ENCODE measurements at places on chromosomes 16 and 17.

- no peaks in the 10 kb centered on the region for H3K27me3 ChIP-seq
- H3K4me3 ChIP-seq, result peak within 1 kb of the TSS; percentile 79
- peaks cover under 1% of the 10 kb centered on the region for H3K36me3 ChIP-seq
- H3K27ac ChIP-seq, result peak within 1 kb of the TSS; percentile 68
- H3K4me1 ChIP-seq, result peaks cover 26% of the 10 kb centered on the region
- DNase-seq, result no peak
Measured at GRCh38 chr17:81711814-81712467, at the start of gene SLC25A10. Gene SLC25A10, plus strand, starts transcription at chr17:81712284. Its CDS starts 143 bp downstream, at chr17:81712427.

- no peak for DNase-seq
- H3K4me1 ChIP-seq, result peaks cover 38% of the 10 kb centered on the region
- no peaks in the 10 kb centered on the region for H3K27me3 ChIP-seq
Measured at GRCh38 chr17:6642592-6642991, 1.7 kb downstream of the TXNDC17 start.

- H3K4me3 ChIP-seq, result no peak overlapping the region
- peak overlapping the region; percentile 38 for H3K27ac ChIP-seq
- H3K36me3 ChIP-seq, result no peaks in the 10 kb centered on the region
- no peaks in the 10 kb centered on the region for H3K27me3 ChIP-seq
Measured at GRCh38 chr17:19341641-19342610, 20.6 kb downstream of the B9D1 start.

DNA sequence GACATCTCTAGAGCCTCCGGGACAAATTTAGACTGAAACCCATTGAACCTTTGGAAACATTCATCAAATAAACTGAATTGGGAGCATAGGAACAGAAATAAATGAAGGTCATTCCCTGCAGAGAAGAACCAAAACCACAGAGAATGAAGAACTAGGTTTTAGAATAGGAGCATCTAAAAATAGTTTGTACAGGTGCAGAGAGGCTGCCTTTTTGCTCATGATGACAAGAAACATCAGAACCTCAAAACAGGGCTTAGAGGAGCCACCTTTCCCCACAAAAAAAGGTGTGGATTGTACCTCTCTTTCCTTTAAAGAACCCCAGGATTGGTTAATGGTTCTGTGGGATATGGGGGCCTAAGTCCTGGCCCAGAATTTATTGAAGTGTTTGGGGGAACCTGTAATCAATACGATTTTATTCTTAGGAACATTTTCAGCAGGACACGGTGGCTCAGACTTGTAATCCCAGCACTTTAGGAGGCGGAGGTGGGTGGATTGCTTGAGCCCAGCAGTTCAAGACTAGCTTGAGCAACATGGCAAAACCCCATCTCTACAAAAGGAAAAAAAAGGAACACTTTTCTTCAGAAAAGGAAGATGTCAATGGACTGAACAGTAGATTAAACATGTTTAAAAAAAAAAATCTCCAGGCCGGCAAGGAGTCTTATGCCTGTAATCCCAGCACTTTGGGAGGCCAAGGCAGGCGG, 37.7 kb upstream of the SLC47A1 start:
- no peak overlapping the region for H3K27ac ChIP-seq
- H3K27me3 ChIP-seq, result peaks cover 17% of the 10 kb centered on the region
- H3K36me3 ChIP-seq, result no peaks in the 10 kb centered on the region

DNA sequence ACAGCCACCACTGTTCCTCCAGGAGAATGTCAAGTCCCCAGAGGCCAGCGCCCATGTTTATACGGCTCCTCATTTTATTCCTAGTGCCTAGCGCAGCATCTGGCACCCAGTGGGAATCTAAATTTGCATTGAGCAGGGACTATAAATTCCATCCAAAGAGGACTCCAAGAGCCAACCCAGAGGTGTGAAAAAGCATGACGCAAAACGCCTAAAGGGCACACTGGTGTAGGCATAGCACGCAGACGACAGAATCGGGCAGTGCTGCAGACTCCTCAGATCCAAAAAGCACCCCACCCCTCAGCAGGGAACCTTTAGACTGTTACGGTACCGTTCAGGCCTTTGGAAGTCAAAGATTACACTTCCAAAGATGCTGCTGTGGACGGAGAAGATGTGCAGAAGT, 19.5 kb downstream of the TEKT5 start:
- H3K4me3 ChIP-seq, result no peak overlapping the region
- H3K4me1 ChIP-seq, result no peaks in the 10 kb centered on the region
- no peak overlapping the region for H3K27ac ChIP-seq

DNA sequence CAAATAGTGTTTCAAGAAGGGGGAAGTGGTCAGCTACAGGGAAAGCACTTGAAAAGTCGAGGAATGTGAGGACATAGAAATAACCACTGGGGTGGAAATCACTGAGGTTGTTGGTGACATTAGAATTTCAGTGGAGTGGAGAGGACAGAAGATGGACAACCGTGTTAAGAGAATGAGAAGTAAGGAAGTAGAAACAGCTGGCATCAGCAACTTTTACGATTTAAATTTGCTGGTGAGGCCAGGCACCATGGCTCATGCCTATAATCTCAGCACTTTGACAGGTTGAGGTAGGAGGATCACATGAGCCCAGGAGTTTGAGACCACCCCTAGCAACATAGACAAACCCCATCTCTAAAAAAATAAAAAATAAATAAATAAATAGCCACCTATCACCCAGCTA, 83.2 kb upstream of the PSMD7 start:
- H3K27ac ChIP-seq, result no peak overlapping the region
- H3K4me3 ChIP-seq, result no peak overlapping the region
- DNase-seq, result no peak
- H3K27me3 ChIP-seq, result peaks cover 16% of the 10 kb centered on the region

- peaks cover 13% of the 10 kb centered on the region for H3K36me3 ChIP-seq
- H3K27me3 ChIP-seq, result no peaks in the 10 kb centered on the region
- H3K4me1 ChIP-seq, result peaks cover 7% of the 10 kb centered on the region
- no peak overlapping the region for H3K27ac ChIP-seq
- no peak overlapping the region for H3K4me3 ChIP-seq
Measured at GRCh38 chr17:49624896-49625295, 49.2 kb downstream of the NXPH3 start.

DNA sequence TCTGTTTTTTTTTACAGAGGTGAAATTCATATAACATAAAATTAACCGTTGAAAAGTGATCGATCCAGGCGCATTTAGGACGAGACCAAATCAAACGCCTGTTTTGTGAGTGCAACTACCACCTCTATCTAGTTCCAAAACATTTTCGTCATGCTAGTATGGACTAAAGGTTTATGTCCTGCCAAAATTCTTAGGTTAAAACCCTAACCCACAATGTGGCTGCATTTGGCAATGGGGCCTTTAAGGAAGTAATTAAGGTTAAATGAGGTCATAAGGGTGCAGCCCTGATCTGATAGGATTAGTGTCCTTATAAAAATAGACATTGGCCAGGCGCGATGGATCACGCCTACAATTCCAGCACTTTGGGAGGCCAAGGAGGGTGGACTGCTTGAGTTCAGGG, 32.8 kb upstream of the RCVRN start:
- H3K27me3 ChIP-seq, result no peaks in the 10 kb centered on the region
- no peaks in the 10 kb centered on the region for H3K4me1 ChIP-seq
- peaks cover 4% of the 10 kb centered on the region for H3K36me3 ChIP-seq
- no peak overlapping the region for H3K27ac ChIP-seq

DNA sequence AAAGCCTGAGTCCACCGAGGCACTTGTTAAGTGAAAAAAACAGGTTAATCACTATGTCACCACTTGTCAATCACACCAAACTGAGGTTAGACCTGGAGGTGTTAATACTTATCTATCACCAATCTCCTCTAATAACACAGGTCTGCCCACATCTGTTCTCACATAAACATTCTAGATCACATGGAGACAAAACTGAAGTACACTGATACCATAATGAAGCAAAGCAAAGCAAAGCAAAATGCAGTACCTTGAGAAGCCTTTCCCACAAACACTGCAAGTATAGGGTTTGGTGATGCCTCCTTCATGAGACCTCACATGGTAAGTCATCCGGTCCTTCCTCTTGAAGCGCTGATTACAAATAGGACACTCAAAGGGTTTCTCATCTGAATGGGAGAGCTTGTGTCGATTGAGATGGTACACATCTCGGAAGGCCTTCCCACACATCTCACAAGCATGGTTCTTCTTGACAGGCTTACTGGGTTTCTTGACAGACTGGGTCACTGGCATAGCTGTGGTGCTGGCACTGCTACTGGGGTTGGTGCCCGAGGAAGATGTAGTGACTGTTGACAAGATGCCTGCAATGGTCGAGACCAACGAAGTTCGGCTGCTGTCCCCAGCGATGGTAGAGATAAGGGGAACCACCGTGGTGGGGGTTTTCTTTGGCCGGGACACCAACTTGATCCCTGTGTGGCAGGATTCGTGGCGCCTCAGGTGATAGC, 5.4 kb downstream of the VEZF1 start:
- H3K4me1 ChIP-seq, result peaks cover 43% of the 10 kb centered on the region
- H3K36me3 ChIP-seq, result peaks cover 42% of the 10 kb centered on the region
- H3K27me3 ChIP-seq, result no peaks in the 10 kb centered on the region
- H3K27ac ChIP-seq, result no peak overlapping the region

GRCh38 chr17:69967910-69968411, 107.1 kb upstream of the KCNJ16 start:
- H3K27me3 ChIP-seq, result no peaks in the 10 kb centered on the region
- no peak overlapping the region for H3K4me3 ChIP-seq
- H3K36me3 ChIP-seq, result no peaks in the 10 kb centered on the region
- H3K4me1 ChIP-seq, result peaks cover 16% of the 10 kb centered on the region

DNA sequence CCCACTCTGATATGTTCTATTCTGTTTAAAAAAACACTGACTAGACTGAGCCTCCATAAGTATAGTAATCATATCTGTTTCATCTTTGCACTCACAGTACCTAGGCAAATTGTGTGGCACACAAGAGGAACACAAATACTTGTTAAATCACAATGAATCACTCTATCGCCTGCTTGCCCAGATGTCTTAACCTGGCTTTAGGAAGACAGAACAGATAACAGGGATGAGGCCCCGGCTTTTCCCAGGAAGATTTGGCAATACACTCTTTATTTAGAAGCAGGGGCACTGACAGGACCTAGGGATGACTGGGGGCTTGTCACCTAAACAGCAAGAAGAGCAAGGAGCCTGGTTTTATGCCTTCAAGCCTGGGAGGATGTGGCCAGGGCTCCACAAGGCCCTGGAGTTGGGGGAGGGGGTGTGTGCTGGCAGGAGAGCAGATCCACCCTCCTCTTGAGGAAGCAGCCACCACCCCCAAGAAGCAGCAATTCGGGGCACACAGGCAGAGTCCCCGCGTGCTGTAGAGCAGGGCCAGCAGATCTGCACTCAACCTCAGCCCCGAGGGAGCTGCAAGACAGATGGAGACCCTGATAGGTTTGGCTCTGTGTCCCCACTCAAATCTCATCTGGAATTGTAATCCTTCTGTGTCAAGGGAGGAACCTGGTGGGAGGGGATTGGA, 41.0 kb upstream of the KSR1 start:
- no peaks in the 10 kb centered on the region for H3K36me3 ChIP-seq
- H3K27ac ChIP-seq, result no peak overlapping the region
- no peaks in the 10 kb centered on the region for H3K4me1 ChIP-seq
- no peak overlapping the region for H3K4me3 ChIP-seq
- peak; percentile 44 for DNase-seq
- no peaks in the 10 kb centered on the region for H3K27me3 ChIP-seq

DNA sequence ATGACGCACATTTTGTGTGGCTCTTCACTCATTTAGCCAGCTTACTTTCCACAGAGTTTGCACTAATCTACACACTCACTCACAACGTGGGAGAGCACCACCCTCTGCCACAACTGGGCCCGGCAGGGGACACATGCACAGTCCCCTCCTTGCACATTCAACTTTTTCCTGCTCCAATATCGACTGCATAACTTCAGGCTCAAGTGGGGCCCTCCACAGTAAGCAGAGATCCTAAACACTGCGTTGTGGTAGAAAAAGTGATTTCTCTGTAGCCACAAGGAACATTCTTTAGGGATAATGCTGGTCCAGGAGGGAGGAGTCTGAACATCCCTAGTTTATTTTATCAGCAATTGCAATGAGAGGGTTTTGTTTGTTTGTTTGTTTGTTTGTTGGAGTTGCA, 40.0 kb downstream of the MRPS23 start:
- peak overlapping the region; percentile 92 for H3K27ac ChIP-seq
- peaks cover 44% of the 10 kb centered on the region for H3K27me3 ChIP-seq
- no peaks in the 10 kb centered on the region for H3K36me3 ChIP-seq
- no peak overlapping the region for H3K4me3 ChIP-seq
- H3K4me1 ChIP-seq, result peaks cover 48% of the 10 kb centered on the region

- no peaks in the 10 kb centered on the region for H3K27me3 ChIP-seq
- peak overlapping the region; percentile 76 for H3K27ac ChIP-seq
- H3K36me3 ChIP-seq, result no peaks in the 10 kb centered on the region
- peaks cover 40% of the 10 kb centered on the region for H3K4me1 ChIP-seq
Measured at GRCh38 chr16:82628088-82628423, 1.3 kb downstream of the CDH13 start.

DNA sequence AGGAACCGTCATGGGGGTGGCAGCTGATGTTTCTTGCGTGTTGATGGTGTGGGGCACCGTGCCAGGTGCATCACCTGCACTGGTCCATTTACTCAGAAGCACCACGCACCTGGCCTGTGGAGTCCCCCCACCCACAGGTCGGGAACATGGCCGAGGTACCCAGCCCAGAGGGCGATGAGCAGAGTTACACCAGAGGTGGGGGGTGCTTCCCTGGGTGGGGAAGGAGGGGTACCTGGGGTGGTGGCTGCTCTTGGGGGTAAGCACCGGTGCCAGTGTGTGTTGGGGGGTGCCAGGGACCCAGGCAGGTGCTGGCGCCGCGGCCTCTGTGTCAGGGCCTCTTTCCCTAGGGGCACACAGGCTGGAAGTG, 5.0 kb upstream of the ZNF750 start:
- H3K27me3 ChIP-seq, result no peaks in the 10 kb centered on the region
- peaks cover 4% of the 10 kb centered on the region for H3K36me3 ChIP-seq
- H3K4me3 ChIP-seq, result no peak overlapping the region

DNA sequence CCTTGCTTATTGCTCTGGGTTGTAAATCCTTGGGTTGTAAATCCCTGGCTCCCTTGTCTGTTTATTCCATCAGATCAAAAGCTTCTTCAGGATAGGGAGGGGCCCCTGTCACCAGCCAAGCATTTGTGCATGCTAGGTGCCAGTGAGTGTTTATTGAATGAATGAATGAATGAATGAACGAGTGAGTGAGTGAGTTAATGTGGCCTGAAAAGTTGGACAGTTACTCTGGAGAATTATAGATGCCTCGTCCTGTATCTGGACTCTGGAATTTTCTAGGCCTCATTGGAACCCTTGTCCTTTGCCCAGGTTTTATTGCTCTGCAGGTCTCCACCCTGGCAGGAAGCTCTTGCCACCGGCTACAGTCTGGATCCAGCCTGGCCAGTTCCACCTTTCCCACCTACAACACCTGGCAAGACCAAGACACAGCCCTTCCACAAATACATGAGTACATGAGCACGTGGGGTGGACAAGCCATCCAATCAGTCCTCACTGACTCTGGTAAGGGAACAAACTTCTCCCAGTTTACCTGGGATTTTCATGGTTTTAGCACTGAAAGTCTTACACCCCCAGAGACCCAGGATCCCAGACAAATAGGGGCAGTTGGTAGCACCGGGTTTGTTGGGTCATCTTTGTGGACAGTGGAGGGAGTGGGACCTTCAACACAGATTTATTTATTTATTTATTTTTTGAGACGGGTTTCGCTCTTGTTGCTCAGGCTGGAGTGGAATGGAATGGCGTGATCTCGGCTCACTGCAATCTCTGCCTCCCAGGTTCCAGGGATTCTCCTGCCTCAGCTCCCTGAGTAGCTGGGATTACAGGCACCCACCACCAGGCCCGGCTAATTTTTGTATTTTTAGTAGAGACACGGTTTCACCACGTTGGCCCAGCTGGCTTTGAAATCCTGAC, 14.7 kb upstream of the CDH1 start:
- H3K4me3 ChIP-seq, result no peak overlapping the region
- H3K27me3 ChIP-seq, result no peaks in the 10 kb centered on the region
- H3K27ac ChIP-seq, result no peak overlapping the region

All from osteocyte (in vitro differentiated cells).